Stimulated activated CD8-positive, alpha-beta memory T cell treated with anti-CD3 and anti-CD28 coated beads, Interleukin-7, amount 100 ng/mL, for 1 hour (primary cell): ENCODE measurements at places on chromosomes 6 and 20.

GRCh38 chr20:36441027-36441414 is 100.3 kb upstream of the MYL9 start:
- no peak for DNase-seq

GRCh38 chr6:159686703-159687102 is 6.3 kb downstream of the SOD2 start:
- no peak for DNase-seq

DNA sequence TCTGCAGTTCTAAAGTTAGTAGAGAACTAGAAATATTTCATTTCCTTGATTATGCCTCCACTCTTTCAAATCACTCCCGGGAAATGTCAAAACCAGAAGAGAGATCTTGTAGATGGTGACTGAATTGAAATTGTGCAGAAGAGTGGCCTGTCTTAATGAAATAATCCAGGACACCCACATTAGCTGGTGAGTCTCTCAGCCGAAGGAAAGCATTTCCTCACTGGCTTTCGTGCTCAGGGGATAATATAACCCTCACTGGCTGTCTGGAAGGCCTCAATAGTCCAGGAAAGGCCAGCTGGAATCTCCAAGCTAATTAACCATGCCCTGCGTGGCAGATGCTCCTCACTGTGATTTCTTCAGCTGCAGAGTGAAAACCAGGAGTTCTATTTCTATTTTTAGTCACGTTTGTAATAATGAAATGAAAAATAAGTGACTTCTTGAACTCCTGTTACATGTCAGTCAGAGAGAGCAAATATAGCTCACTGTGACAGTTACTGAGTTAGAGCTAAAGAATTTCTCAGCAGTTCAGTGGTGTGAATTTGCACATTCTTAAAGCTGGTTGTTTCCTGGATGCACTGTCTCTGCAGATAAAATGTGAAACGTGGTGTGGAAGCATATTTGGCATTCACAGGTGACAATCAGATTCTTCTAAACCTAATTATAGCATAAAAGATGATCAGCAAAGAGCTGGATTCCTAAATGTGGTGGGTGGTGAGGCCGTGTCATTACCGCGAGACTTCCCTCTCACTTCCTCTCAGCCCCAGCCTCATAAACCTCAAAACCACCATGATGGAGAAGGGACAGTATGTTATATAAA is 211.7 kb downstream of the LMBRD1 start:
- no peak for DNase-seq

- DNase-seq = no peak
Observed at GRCh38 chr20:574297-574942, 30.8 kb upstream of the CSNK2A1 start.

- DNase-seq = no peak
Observed at GRCh38 chr6:105482921-105483320, 80.0 kb upstream of the PREP start.

GRCh38 chr6:108592371-108593337 is 31.9 kb downstream of the FOXO3 start:
- peak; percentile 5 for DNase-seq

DNA sequence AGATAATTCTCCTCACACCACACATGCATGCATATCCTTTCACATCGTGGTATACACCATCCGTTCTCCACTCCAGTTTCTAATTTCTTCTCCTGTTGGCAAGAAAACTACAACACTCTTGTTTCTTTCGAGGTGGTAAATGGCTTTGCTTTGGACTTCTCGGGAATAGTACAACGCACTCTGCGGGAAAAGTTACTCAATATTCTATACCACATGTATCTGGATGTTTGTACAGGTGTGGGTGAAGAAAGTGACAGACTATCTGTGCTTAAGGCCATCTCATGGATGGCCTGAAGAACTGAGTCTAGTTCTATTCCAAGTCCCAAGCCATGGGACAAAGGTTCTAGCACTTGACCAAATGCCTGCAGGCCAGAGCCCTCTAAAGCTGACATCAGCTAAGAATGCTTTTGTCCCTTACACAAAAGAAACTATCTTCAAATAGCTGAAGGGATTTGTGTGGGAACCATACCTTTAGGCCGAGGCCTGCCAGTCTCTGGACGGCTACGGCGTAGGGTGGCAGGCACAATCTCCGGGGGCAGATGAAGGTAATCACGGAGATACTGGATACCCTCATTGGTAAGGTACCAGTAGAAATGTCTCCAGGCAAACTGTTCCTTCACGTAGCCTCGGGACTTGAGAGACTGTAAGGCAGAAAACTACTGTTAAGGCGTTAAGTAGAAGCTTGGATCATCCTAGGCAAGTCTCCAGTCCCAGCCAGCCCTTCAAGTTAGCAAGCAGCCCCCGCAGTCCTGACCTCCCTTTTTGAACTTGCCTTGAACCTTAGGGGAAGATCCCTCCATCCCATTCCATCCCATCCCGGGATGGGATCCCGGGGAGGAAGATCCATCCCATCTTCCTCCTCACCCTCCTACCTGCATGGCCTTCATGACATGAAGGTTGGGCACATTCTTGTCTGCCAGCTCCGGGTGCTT is 1.4 kb downstream of the RPS10 start:
- no peak for DNase-seq

GRCh38 chr6:57276946-57277345 is 40.5 kb upstream of the PRIM2 start:
- no peak for DNase-seq

DNA sequence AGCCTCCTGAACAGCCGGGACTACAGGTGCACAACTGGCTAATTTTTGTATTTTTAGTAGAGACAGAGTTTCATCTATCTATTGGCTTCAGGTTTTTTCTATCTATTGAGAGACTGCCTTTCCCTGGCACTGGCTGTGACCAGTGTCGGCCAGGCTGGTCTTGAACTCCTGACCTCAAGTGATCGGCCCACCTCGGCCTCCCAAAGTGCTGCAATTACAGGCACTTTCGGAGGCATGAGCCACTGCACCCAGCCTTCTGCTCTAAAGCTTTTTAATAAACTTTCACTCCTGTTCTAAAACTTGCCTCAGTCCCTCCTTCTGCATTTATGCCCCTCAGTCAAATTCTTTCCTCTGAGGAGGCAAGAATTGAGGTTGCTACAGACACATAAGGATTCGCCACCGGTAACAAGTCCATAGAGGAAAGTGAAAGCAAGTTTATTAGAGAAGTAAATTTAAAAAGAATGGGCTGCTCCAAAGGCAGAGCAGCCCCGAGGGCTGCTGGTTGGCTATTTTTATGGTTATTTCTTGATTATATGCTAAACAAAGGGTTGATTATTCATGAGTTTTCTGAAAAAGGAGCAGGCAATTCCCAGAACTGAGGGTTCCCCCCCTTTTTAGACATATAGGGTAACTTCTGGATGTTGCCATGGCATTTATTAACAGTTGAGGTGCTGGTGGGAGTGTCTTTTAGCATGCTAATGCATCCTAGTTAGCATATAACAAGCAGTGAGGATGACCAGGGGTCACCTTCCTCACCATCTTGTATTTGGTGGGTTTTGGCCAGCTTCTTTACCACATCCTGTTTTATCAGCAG is 44.8 kb upstream of the RNGTT start:
- no peak for DNase-seq

- DNase-seq = no peak
Observed at GRCh38 chr6:36550473-36551000, 3.3 kb upstream of the STK38 start.

- DNase-seq = no peak
Observed at GRCh38 chr6:135268740-135269139, 87.6 kb downstream of the MYB start.

GRCh38 chr20:60680554-60680953 is 571.5 kb upstream of the CDH4 start:
- DNase-seq = no peak

DNA sequence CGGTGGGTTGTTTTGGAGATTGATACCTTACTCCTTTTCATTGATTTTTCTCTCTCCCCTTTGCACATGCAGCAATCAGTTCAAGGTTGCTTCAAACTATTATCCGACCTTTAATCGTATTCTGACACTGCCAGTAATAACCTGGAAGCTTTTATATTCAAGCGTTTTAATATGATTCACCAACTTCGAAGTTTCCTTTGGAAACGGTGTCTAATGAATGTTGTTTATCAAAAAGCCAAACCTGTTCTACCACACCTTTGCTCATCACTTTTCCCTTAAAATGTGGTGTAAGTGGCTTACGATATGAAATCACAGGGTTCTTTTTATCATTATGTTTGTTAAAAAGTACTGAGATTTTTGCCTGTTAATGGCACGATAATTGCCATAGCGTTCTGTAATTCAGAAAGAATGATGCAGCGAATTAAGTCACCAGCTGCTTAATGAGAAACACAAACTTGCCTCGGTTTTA is 660 bp downstream of the STXBP5 start:
- DNase-seq = no peak

DNA sequence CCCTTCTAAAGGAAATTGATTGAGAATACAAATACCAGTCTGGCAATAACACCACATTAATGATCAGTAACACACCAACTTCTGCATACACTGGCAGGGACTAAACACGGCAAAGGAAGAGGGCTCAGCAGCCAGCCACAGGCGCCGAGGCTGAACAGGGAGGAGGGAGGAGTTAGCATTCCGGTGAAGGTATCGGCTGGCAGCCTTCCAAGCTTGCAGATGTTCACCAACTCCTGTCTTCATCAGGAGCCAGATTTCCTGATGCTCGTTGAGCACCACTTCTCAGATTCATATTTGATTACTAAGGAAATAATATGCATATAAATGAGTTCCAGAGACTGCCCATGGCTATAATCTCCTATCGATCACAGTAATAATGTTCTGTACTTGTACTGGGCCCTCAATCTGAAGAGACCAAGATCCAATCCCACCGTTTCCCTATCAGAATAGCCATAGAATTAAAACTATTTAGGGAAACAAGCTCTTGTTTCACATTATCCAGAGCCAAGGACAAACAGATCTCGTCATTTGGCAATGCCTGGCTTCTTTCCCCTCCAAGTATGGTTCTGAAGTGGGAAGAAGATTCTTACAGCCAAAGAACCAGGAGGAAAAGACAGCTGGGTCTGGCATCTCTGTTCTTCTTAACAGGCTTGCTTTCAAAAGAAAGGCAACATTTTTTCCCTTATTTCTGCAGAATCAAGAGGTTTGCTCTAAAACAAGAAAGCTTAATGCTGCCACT is 42.2 kb downstream of the GFOD1 start:
- DNase-seq = no peak

- no peak for DNase-seq
Observed at GRCh38 chr6:11427723-11428245, 109.8 kb upstream of the TMEM170B start.

GRCh38 chr6:38773338-38773737 is 58.2 kb downstream of the DNAH8 start:
- DNase-seq = no peak

DNA sequence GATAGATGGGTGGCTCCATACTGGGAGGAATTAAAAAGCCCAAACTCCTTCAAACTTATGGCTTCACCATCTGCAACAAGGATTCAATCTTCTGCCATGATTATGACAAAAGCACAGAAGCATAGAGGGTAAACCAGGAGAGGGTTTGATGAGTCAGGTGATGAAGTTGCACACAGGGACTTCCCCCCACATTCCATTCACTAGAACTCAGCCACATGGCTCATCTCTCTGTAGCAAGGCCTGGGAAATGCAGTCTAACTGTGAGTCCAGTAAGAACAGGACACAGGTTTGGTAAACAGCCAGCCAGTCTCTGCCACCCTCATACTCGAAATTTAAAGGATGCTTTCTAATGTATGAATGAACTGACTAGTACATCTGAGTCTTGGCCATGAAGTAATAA is 142.9 kb downstream of the HIVEP2 start:
- DNase-seq = no peak

- DNase-seq = no peak
Observed at GRCh38 chr6:3766214-3766613, 14.7 kb upstream of the PXDC1 start.

GRCh38 chr6:30130887-30131862 is 4.8 kb upstream of the TRIM40 start:
- peak; percentile 19 for DNase-seq
